ENCODE measurements at places on chromosomes 7 and 10.

GRCh38 chr7:1566687-1567048 lies 3.2 kb downstream of the PSMG3 start:
- no peak for DNase-seq

DNA sequence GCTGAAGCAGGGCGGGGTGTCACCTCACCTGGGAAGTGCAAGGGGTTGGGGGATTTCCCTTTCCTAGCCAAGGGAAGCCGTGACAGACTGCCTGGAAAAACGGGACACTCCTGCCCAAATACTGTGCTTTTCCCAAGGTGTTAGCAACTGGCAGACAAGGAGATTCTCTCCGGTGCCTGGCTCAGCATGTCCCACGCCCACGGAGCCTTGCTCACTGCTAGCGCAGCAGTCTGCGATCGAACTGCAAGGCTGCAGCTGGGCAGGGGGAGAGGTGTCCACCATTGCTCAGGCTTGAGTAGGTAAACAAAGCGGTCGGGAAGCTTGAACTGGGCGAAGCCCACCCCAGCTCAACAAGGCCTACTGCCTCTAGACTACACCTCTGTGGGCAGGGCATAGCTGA lies 80.9 kb upstream of the DNAJB12 start:
- no peak for DNase-seq

DNA sequence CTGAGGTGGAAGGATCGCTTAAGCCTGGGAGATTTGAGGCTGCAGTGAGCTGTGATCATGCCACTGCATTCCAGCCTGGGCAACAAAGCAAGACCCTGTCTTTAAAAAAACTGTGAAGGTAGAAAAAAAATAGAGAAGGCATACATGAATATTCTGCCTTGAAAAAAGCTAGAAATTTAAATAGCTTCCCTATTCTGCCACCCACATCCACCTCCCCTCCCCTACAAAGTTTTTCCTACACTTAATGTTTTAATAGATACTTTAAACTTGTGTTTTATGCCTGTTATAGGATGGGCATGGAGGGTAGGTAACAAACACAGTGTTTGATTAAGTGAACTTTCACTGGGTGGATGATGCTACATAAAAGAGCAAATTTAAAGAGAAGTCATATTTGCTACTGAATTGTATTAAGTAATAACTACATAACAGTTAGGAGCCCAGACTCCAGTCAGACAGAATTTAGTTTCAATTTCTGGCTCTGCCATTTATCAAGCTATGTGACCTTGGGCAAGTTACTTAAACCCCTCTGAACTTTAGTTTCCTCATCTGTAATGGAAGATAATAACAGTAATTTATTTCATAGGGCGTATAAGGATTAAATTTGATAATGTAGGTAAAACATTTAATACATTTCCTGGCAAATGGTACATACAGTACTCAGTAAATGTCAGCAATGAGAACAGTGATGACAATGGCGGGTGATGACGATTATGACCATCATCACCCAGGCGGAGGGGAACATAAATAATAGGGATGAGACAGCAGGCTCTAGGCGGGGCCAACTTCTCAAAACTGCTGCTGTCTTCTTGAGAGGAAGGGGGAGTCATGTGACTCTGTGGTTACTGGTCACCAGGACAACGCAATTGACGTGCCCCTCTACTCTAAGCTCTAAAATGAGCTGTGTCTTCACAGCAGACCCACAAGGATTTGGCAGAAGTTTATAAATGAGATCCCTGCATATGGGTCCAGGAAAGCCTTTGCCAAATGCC lies 15.8 kb downstream of the DNMBP start:
- DNase-seq: peak; percentile 77

- no peak for DNase-seq
Measured at GRCh38 chr7:101778026-101778580, 39.3 kb upstream of the CUX1 start.

- peak; percentile 25 for DNase-seq
Measured at GRCh38 chr10:7788639-7789286, 786 bp downstream of the ATP5F1C start.

- no peak for DNase-seq
Measured at GRCh38 chr7:9507290-9507689, 1073.9 kb downstream of the NXPH1 start.

DNA sequence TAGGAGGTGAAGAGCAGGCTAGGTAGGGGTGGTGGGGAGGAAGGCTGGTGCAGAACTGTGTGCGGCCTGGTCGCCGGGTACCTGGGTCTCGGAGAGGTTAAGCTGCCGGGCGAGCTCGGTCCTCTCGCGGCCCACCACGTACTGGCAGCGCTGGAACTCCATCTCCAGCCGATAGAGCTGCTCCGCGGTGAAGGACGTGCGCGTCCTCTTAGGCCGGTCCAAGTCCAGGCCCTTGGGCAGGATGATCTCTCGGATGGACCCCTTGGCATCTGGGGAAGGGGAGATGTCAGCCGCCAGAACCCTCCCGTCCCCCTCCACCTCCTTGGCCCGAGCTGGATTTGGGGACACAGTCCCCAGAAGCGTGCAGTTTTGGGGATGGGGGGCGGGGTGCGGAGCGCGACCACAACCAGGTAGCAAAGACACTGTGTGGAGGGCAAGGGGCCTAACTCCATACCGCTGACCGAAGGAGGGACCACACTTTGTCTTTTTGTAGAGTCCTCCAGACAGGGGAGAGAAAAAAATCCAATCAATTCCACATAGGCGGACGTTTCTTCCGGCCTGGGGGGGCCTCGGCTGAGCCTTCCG lies 1.6 kb downstream of the VAX1 start:
- DNase-seq: no peak

DNA sequence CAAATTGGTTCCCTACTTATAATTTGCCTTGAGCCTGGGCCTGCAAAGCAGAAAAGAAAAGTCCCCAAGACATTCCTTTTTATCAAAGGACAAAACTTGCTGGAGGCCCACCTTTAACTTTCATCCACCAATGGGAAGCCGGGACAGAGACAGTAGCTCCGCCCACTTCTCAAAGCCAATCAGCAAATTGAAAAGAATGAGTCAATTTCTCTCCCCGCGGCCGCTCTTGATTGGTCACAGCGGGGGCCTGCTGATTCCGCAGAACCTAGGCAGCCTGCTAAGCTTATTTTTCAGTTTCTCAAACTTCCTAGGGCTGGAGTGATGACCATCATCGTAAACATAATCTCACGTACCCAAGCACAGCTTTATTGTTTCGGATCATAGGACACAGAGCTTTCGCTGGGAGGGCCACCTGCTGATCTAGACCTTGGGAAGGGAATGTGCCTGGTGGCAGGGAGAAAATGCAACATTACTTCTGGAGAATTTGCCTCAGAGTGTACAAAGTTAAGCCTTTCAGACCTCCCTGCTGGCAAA lies at the start of gene SLC13A4:
Gene SLC13A4, minus strand, starts transcription at position 51 of the 534 bp plus-strand sequence. CDS start 690 bp downstream, outside the sequence.
- DNase-seq: peak; percentile 58

GRCh38 chr7:68684996-68685395 lies 913.3 kb upstream of the AUTS2 start:
- DNase-seq: no peak

- no peak for DNase-seq
Measured at GRCh38 chr10:88618496-88618895, 31.9 kb downstream of the LIPJ start.

GRCh38 chr7:17588730-17589129 lies 290.3 kb downstream of the AHR start:
- DNase-seq: no peak

DNA sequence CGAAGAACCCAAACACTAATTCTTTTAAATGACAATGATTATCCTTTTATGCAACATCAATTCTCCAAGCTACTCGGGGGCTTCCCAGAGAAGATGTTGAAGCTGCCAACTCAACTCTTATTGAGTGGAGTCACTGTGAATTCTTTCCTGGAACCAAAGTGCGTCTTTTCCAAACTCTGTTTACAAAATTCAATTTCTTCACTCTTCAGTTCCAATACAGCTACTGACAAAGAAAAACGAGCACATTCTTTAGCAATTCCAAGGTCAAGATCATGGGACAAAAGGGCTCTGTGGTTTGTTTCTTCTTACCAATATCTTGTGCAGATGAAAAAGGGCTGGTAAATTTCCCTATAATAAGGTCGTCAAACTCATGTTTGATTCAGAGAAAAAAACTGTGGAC lies 74.2 kb downstream of the FAS start:
- DNase-seq: no peak

DNA sequence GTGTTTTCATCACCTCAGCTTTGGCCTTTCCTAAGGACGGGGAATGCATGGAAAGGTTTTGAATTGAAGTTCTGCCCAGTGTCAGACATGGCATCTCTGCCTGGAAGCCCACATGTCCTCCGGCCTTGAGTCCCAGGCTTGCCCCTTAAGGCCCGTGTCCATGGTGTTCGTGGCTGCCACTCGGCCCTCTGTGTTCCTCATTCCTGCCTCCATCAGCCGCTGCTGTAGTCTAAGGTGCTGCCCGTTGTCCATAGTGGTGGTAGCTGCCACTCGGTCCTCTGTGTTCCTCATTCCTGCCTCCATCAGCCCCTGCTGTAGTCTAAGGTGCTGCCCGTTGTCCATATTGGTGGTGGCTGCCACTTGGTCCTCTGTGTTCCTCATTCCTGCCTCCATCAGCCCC lies 180.7 kb upstream of the SHH start:
- no peak for DNase-seq

DNA sequence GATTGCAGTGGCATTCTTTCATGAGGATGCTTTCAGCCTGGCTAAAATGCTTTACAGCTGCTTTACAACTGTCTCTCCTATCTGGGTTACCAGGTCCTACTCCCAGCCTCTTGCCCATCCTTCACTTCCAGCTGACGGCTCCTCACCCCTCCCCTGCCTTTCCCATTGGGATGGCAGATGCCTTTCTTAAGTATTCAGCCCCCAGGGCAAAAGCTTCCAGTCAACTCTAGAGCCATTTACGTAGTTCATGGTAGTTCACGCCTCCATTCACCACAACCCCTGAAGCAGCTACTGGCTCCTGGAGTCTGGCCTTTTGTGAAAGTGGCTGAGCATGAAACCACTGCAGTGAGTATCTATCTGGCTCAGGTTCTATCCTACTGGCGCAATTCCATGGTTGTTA lies 17.2 kb upstream of the BMPER start:
- DNase-seq: no peak

DNA sequence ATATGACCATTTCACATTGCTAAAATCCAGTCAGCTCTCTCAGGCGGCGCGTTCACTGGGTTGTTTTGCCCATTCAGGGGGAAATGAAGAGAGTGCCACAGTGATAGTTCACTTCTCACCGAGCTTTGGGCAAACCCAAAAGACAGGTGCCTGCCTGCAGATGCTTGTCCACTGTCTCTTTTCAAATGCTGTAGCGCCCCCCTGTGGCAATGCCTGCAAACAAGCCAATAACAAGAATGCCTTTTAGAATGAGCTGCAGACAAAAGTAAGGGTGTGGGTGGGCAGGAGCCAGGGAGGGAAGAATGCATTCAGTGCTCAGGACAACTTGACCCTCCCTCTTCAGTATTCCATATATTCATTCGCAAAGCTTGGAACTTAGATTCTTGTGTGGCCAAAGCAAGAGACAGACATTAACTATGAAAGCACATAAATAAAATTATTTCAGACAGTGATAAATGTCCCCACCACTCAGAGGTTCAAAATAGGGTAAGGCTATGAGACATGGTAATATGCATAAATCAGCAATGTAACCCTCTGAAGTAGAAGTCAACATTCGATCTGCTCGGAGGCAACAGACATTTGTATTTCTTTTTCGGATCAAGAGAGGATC lies 86.9 kb downstream of the JAZF1 start:
- DNase-seq: peak; percentile 53
